Aorta (tissue), 5 donors: ENCODE measurements at places on chromosomes 6 and 20. TPM values are rescaled to one million over a fixed set of nuclear protein-coding genes. Genes with fewer than 3 reads are reported as not detected.

- H3K4me3 ChIP-seq = no peak overlapping the region
- DNase-seq = peak; percentile 52
- no peaks in the 10 kb centered on the region for H3K27me3 ChIP-seq
- H3K27ac ChIP-seq = no peak overlapping the region
- no peaks in the 10 kb centered on the region for H3K36me3 ChIP-seq
- H3K4me1 ChIP-seq = no peaks in the 10 kb centered on the region
These were observed 27.8 kb downstream of the ASIP start for GRCh38 chr20:34268851-34269636.

GRCh38 chr20:18541741-18542140, 25.5 kb upstream of the SMIM26 start:
- H3K27me3 ChIP-seq = no peaks in the 10 kb centered on the region
- DNase-seq = no peak
- peaks cover 6% of the 10 kb centered on the region for H3K36me3 ChIP-seq
- no peak overlapping the region for H3K4me3 ChIP-seq
- H3K4me1 ChIP-seq = no peaks in the 10 kb centered on the region

GRCh38 chr6:42784717-42785498, 3.1 kb downstream of the BICRAL start:
- H3K27ac ChIP-seq = peak overlapping the region; percentile 79
- no peak for DNase-seq
- H3K4me3 ChIP-seq = peak overlapping the region; percentile 74
- no peaks in the 10 kb centered on the region for H3K36me3 ChIP-seq

DNA sequence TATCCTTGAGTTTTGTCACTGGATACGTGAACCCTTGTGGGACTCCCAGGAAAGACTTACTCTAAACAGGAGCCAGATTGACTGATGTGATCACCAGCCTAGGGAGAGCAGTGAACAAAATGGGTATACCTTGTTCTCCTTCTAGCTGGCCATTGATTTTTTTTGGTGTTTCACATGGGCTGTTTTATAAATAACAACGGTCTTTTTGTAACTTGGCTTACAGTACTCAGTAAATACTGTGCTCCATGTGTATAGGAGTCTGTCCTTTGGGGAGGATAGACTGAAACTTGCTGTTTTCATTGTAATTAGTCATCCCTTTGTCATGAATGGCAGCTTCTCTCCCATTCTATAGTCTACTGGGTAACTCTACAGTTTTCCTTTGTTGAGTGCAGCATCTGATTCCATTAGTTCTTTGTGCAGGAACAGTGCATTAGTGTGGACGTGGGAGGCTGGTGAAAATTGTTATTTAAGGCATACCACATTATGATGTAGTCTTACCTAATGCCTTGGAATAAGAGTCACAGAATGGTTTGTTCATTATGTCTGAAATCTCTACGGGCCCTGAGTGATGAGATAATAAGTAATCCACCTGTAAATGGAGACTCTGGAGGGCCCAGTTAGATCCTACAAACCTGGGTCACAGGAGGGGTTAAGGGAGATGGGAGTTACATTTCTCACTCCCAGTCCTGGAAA, 89.5 kb downstream of the TIAM2 start:
- H3K4me3 ChIP-seq = no peak overlapping the region
- H3K27ac ChIP-seq = no peak overlapping the region
- peaks cover 3% of the 10 kb centered on the region for H3K4me1 ChIP-seq
- DNase-seq = no peak

GRCh38 chr6:127592964-127593363, 16.0 kb downstream of the C6orf58 start:
- no peak overlapping the region for H3K27ac ChIP-seq
- no peaks in the 10 kb centered on the region for H3K36me3 ChIP-seq
- H3K4me1 ChIP-seq = no peaks in the 10 kb centered on the region
- DNase-seq = no peak

GRCh38 chr6:159104163-159104925, 59.6 kb upstream of the TAGAP start:
- H3K36me3 ChIP-seq = no peaks in the 10 kb centered on the region
- peak; percentile 72 for DNase-seq

Gene MDFI
- 22.3 TPM for total RNA-seq

Gene EPHA7
- 0.75 TPM for total RNA-seq

Gene HCRTR2
- not detected for total RNA-seq

Gene HLA-DRB1
- 157 TPM for total RNA-seq
